AG04450 (cell line): ENCODE measurements at places on chromosomes 2 and 18.

DNA sequence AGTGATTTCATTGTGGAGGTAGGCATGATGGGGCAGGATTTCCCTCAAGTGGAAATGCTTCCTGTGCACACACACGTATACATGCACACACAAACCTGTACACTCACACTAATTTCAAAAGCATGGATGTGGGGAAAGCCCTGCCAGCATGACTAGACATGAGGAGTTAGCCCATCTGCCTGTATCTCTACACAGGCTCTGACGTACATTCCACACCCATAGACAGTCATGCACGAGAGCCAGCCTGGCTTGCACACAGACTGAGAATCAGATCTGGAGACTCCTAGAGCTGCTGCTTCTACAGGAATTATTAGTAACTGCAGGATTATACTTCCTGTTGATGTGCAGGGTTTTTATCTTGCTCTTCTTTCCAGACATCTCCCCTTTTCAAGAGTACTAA lies 27.3 kb upstream of the NFU1 start:
- peak; percentile 8 for DNase-seq

GRCh38 chr2:188693111-188693510 lies 281.1 kb upstream of the COL3A1 start:
- DNase-seq, result no peak

DNA sequence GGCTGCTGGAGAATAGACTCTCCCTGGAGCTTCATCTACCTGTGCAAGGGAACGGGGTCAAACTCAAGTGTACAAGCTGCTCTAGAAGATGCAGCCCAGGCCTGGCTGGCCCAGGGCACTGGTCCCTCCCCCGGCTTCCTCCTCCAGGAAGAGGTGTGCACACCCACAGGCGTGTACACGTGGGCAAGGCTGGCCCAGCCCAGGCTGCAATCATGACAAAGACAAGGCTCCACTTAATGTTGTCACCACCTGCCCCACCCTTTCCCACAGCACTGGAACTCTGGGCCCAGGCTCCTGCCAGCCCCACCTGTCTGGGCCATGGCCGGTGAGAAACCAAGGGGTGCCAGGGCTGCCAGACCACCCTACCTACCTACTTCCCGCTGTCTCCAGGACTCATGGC lies 29.6 kb upstream of the ALPP start:
- DNase-seq, result no peak

DNA sequence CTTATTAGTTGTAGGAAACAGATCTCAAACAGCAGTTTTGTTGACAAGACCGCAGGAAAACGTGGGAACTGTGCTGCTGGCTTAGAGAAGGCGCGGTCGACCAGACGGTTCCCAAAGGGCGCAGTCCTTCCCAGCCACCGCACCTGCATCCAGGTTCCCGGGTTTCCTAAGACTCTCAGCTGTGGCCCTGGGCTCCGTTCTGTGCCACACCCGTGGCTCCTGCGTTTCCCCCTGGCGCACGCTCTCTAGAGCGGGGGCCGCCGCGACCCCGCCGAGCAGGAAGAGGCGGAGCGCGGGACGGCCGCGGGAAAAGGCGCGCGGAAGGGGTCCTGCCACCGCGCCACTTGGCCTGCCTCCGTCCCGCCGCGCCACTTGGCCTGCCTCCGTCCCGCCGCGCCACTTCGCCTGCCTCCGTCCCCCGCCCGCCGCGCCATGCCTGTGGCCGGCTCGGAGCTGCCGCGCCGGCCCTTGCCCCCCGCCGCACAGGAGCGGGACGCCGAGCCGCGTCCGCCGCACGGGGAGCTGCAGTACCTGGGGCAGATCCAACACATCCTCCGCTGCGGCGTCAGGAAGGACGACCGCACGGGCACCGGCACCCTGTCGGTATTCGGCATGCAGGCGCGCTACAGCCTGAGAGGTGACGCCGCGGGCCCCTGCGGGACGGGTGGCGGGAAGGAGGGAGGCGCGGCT lies at the start of gene TYMS:
TSS of gene TYMS (plus strand) at position 343 of the 690 bp plus-strand sequence. CDS start at position 433, 90 bp downstream.
- DNase-seq, result no peak

- no peak for DNase-seq
These were observed 12.6 kb downstream of the AGAP1 start for GRCh38 chr2:235506291-235506996.

DNA sequence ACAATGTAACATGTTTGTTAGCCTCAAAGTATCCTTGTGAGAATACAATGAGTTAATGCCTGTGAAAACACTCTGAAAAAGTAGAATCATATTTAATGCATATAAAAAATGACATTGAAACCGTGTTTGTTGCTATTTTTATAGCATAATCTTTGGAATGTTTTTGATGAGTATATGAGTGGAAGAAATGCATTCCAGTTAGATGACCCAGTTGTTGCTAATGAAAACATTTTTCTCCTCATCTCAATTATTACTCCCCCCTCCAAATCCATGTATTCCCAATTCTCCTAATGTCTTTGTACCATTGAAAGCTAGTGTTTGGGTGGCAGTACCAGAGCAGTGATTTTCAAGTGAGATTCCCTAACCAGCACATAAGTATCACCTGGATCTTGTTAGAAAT lies 67.1 kb upstream of the DSEL start:
- DNase-seq, result no peak

DNA sequence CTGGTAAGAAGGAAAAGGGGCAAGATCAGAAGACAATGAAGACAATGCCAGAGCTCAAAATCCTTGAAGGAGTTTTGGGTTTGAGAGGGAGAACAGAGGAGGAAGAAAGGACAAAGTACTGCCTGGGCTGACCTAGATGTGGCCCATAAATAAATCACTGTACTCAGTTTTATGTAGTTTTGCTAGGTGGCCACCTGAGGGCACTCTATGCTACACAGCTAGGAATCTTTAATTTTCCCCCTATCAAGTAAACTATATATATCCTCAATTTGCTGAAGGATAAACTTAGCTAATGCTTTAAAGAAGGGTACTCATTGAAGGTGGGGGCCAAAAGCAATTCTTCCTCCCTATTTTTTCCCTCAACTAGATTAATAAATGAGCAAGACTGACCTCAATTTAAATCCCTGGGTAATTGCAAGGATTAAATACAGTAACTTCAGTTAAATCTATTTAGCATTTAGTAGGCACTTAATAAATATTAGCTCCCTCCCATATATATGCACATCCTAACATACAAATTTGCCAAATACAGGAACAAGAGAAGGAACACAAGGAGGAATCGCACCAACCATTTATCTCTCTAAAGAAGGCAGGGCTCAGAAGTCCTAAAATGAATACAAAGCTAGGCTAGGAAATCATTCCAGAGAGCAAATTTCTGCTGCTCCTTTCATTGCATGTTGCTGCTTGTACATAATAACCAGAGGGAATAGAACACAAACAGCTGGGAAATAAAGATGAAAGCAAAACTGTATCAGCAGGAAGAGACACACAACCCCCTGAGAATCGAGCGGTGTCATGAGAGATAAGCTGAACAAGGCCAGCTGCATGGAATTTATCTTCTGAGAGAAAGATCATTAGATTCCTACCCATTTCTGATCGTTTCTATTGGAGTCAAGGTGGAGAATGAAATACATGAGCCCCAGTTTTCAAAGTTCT lies 540.1 kb downstream of the NRXN1 start:
- peak; percentile 20 for DNase-seq

DNA sequence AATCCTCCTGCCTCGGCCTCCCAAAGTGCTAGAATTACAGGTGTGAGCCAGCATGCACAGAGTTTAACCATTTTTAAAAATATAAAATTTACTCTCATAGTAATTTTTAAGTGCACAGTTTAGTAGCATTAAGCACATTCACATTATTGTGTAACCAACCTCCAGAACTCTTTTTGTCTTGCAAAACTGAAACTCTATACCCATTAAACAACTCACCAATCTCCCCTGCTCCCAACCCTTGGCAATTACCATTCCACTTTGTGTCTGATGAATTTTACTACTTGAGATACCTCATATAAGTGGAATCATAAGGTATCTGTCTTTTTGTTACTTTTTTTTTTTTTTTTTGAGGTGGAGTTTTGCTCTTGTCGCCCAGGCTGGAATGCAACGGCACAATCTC lies 112.5 kb downstream of the BMPR2 start:
- DNase-seq, result no peak

DNA sequence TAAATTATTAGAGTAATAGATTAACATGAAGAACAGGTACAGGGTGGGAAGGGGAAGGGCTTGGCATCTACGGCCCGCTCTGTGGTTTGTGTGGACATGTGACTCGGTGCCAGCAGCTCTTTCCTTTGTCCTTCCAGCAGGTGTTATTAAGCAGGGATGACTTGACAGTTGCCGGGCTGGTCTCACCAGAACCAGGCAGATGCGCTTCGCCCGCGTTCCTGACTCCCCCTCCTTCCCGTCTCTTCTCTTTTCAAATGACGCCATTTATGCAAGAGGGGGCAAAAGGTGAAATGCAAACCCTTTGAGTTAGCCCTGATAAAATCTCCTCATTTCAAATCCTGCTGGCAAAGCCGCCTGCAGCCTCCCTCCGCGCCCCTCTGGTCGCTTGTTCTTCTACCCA lies 38.9 kb upstream of the MGAT4A start:
- DNase-seq, result no peak
